ENCODE measurements at places on chromosomes 6 and 20.

DNA sequence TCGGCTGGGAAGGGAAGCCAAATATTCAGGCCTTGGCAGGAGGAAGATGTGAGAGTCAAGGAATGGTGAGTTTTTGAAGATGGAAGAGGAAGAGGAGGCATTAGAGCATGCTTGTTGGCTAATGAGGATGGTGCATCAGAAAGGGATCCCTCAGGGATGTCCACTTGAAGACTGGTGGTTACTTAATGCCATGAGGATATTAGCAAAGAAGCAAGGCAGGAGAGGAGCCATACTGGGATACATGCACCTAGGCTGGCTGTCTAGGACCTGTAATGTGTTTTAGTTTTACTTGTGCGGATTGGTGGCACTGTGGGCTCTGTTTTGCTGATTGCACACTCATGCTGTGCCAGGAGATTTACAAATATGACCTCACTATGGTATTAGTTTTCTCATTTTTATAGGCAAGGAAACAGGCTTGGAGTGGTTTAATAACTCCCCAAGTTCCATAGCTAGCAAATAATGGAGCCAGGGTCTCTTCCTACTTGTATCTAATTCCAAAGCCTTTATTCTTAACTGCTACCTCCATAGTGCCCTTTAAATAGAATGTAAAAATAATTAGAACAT, 37.8 kb downstream of the NCOA7 start:
- no peak for DNase-seq

DNA sequence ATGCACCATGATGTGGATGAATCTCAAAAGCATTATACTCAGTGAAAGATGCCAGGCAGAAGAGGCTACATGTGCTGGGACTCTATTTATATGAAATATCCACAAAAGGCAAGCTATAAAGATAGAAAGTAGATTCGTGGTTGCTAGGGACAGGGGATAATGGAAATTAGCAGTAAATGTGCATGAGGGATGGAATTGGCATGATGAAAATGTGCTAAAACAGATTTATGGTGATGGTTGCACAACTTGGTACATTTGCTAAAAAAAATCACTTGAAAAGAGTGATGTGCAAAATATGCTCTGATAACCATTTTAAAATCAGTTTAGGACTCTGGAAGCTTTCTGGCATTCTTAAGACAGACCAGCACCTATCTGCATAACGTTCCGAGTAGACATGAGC, 61.6 kb downstream of the ALDH8A1 start:
- no peak for DNase-seq

DNA sequence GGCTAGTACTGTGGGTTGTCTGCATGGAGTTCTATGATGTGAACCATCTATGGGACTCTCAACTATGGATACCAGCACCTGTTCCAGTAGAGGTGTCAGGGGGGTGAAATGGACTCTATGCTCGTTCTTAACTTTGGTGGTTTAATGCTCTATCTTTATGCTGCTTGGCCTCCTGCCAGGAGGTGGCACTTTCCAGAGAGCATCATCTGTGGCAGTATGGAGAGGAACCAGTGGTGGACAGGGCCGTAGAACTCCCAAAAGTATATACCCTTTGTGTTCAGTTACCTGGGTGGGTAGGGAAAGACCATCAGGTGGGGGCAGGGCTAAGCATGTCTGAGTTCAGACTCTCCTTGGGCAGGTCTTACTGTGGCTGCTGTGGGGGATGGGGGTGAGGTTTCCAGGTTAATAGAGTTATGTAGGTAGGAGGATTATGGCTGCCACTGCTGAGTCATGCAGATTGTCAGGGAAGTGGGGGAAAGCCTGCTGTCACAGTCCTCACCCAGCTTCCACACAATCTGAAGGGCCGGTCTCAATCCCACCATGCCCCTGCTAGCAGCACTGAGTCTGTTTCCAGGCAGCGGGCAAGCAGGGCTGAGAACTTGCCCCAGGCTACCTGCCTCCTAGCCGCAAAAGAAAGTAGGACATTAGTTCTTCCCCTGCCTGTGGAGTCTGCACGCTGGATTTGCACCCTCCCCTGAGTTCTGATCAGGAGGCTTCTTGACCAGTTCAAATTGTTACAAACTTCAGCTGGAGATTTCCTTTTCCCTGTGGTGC, 284.0 kb downstream of the KCNQ5 start:
- DNase-seq: no peak

DNA sequence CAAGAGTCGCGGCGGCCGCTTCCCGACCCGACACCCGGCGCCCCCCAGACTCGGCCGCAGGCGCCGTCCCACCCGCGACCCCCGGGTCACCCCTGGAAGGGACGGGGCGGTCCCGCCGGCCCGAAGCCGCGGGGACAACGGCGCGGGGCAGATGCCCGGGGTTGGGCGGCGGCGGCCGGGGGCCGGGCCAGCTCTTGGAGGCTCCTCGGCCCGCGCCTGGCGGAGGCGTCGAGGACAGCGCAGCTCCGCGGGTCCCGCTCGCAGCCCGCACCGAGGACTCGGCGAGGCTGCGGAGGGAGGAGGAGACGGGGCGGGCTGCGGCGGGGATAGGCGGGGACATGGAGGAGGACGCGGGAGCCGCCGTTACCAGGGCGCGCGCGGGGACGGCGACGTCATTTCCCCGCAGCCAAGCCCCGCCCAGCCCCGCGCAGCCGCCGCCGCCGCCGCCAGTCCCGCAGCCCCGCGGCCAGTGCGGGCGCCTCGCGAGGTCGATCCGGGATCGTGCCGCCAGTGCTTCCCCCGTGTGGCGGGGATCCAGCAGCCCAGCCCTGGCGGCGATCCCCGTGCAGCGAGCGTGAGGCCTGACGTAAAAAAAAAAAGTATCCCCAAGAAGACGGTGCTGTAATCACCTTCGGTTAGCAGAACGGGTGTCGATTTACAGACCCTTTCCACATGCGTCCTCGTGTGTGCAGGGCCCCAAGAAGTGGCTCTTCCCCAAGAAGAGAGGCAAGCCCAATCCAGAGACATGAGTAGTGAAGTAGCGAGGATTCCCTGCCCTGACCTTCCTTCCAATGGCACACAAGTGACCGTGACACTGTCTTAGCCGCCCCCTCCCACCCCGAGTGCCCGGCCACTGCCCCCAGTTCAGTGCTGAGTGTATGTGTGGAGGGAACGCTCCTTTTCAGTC, at the start of gene FAM184A:
Gene FAM184A (minus strand): TSS at position 289 of the 907 bp plus-strand sequence. CDS start 365 bp downstream, outside the sequence.
- peak; percentile 80 for DNase-seq

DNA sequence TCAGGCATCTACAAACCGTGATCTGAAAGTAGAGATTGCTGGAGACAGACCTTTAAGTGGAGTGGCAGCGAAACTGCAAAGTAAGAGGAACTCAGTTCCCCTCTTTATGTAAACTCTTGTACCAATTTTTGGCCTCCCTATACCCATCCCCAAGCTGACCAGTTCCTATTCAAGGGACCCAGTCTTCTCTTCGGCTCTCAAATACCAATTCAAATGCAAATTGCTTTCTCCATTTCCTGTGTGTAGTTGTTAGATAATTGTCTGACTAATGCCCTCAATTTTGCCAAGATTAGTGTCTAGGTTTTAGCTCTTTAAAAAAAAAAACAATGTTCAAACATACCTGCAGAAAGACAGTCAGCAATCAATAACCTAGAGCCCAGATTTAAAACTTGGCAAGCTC, 150.9 kb downstream of the EYA4 start:
- no peak for DNase-seq

DNA sequence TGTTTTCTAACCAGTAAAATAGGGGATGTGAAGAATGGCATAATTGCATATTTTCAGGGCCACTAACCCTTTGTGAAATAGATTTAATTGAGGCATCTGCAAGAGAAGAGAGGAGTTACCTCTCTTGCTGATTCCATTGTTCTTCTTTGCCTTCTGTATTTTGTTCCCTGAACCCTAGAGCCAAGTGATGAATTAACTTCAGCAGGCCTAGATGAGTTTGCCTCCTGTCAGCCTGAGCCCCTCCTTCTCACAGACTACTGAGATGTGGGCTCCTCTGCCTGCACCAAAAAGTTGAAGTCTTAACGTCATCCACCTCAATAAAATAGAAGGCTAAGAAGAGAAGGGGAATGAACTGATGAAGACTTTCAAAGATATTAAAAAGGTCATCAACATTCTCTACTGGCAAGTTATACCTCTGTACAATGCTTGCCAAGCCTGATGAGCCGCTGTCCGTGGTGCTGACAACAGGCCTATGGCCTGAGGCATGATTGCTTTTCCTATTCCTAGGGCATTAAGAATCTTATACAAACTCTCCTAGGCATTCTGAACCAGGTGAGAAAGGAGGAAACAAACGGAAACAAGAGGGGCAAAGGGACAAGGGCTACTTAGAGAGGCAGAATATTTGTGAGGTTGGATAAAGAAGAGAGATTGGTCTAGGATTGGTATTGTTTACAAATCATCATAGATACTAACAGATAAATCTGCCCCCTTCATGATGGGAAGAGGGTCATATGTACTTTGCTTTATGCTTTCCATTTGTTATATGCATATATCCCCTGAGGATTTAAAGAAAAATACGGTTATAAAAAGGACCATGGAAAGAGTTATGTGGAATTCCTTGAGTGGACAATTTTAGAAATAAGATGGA, 46.8 kb downstream of the CD24 start:
- DNase-seq: no peak

- DNase-seq: no peak
Observed at GRCh38 chr6:53353624-53354023, 4.9 kb upstream of the ELOVL5 start.

DNA sequence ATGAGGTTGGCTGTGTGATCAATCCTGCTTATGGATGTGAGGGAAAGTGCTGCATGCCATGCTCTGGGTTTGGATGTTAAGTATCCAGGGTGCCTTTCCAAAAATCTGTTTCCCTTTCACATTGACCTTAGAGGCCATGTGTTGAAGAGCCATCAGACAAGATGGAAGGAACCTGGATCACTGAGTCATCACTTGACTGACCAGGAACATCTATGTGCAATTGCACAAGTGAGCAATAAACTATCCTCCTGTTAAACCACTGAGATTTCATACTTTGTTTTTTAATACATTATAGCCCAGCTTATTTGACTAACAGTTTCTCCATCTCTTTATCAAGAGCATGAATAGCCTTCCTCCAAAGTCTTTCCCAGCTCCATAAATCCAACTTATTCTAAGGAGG, 17.8 kb upstream of the TMEM14A start:
- DNase-seq: no peak

GRCh38 chr6:147244832-147245231, 40.6 kb downstream of the STXBP5 start:
- DNase-seq: no peak

DNA sequence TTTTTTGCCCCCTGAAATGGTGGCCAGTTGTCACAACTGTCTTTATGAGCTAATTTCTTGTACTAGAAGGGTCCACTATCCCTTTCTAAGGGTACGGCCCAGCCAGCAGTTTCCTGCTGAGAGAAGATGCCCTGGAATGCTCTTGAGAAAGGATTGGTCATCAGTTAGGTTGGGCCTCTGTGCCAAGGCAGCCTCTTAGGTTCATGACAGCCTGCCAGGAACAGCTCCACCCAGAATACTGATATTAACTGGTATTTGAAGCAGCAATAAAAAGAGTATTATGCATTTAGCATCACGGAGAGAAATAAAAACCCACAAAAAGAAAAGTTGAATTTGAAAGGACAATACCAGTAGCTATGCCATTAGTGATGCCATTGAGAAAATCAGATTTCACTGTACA, 9.0 kb upstream of the HINT3 start:
- no peak for DNase-seq

GRCh38 chr6:37522836-37523235, 23.1 kb upstream of the CCDC167 start:
- DNase-seq: no peak

DNA sequence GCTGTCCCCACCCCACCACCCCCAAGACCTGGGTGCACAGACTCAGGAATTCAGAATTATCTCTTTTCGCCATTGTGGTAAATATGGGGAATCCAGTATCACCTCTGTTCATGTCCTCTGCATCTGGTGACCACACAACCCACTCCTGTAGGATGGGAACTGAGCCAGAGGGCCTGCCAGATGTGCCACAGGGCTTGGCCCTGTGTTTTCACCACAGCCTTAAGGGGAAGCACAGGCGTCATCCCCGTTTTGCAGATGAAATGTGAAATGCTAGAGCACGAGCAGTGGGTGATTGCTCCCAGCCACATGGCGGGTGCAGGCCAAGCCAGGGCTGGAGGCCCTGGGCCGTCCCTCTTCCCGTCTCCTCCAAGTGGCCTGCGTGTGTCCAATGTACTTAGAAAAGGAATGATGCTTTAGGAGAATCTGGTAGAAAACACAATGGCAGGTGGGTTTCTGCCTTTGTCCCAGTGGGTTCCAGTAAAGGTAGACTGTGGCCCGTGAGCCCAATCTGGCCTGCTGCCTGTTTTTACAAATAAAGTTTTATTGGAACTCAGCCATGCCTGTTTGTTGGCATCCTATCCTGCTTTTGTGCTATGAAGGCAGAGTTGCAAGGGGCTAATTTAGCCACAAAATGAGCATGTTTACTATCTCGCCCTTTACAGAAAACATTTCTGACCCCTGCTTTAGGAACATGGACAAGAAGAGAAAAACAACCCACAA, 309.2 kb downstream of the CDH4 start:
- no peak for DNase-seq

DNA sequence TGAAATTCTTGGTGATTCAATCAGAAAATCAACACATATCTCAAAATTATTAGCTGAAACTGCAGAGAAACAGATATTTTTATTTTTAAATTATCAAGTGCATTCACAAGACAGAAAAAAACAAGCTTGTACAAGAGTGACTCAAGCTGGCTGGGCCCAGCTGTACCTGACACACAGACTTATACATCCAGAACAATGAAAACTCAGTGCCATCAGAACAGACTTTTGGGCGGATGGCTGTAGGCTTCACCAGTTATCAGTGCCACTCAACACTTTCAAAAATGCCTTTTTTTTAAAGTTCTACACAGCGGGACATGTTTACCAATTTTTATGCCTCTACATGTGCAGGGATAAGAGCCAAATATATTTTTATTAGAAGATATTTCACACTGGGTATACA, 102.8 kb downstream of the MYB start:
- no peak for DNase-seq

DNA sequence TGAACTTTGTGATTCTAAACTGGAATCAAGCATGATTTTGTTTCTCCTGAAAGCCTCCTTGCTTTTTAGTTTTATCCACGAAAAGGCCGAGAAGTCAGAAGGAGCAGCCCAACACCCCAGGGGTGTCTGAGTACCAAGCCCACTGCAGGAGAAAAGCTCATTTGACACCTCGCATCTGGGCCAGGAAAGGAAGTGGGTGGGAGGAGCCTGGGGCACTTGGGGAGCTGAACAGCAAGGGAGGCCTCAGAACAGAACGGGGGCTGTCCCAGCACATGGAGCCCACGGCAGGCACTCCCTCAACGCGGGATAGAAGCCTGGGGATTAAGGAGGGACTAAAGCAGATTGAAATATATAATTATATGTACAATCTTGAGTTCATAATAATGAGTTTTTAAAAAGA, 6.6 kb downstream of the KIF25 start:
- no peak for DNase-seq
